ENCODE measurements at places on chromosomes 4 and X.

DNA sequence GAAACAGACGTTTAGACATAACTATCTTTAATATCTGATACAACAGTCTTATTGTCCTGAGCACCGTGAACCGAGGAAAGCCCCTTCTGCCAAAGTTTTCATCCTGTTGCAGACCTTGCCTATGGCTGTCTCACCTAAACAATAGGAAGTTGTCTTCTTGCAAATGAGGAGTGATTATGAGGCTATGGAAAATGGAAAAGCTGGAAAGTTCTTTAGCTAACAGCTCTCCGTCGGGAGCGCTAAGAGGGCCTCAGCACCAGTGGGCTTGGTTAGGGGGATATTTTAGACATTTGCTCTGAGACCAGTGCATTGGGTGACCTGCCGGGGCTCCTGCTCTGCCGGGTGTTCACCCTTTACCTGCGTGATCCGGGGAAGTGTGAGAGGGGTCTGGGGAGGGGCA, 28.4 kb downstream of the TMEM131L start:
- no peak for DNase-seq

DNA sequence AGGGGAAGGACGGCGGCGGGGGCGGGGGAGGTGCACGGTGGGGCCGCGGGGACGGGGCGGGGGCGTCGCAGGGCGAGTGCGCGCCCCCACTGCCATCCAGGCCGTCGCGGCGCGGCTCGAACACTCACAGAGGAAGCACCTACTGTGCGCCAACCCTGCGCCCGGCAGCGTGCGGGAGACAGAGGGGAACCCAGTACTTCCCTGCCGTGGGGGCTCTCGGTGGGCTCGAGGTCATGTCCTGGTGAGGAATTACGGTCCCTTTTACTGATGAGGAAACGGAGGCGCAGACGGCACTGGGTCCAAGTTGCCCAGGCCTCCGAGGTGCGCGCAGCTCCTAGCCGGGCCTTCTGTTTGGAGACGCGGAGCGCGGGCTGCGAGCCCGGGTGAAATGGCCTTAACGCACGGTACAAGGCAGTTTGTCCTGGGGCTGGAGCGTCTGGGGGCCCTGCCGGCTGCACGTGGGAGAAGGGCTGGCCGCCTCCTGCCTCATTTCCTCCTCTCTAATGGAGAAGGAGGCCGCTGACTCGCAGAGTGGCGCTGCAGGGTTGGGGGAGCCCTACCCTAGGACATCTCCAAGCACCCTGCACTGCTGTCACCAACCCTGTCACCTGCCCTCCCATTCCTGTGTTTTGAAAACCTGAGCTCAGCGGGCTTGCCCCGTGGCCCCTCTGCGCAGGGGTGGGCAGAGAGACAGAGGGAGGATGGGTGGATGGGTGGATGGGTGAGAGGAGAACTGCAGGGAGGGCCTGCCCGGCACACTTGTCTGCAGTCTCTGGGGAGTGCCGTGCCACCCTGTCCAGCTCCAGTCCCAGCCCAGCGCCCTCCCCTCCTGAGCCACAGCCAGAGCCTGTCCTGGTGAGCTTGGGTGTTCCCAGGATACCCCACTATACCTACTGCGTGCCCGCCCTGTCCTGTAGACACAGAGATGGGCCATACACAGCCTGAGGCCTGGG, 106.0 kb downstream of the ADRA2C start:
- no peak for DNase-seq

GRCh38 chr4:36872679-36873078, 371.9 kb upstream of the NWD2 start:
- no peak for DNase-seq

- no peak for DNase-seq
These were observed 250.5 kb upstream of the PRKX start for GRCh38 chrX:3963980-3964379.

DNA sequence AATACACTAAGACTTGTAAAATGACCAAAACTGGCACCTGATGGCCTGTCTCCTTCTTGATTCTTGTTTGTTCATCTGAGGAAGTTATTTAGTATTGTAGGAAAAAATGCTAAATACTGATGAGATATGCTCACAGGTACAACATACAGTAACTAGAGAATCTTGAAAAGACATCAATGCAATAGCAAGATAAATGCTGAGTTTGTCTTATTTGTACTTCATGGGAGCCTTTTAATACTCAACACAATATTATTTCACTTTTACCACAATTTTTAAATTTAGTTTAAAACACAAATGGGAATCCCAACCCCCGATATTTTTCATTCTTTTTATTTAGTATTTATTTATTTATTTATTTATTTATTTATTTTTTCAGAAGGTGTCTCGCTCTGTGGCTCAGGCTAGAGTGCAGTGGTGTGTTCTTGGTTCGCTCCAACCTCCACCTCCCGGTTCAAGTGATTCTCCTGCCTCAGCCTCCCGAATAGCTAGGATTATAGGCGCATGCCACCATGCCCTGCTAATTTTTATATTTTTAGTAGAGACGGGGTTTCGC, 12.1 kb downstream of the HHIP start:
- no peak for DNase-seq

GRCh38 chr4:73252001-73252400, 6.6 kb downstream of the ANKRD17 start:
- DNase-seq = no peak

- no peak for DNase-seq
These were observed 113.0 kb downstream of the DTHD1 start for GRCh38 chr4:36394352-36394903.

DNA sequence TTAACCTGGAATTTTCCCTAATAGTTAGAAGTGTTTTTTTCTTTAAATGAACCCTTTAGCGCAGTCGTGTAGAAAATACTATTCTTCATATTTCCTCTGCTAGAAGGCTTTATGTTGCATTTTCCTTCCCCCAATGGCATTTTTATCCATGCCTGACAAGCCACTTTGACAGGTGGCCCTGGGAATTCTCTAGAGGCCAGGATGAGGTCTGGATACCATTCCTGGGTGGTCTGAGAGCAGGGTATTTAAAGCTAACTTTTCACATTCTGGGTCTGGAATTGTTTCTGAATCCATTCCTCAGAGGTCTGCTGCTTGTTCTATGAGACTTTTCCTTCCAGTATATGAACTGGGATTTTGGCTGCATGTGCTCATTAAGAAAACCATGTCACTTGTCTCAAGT, 31.2 kb upstream of the PDGFRA start:
- DNase-seq = no peak

GRCh38 chr4:153271820-153272219, 67.6 kb downstream of the TRIM2 start:
- no peak for DNase-seq

GRCh38 chr4:20761382-20761781, 61.1 kb downstream of the PACRGL start:
- no peak for DNase-seq

DNA sequence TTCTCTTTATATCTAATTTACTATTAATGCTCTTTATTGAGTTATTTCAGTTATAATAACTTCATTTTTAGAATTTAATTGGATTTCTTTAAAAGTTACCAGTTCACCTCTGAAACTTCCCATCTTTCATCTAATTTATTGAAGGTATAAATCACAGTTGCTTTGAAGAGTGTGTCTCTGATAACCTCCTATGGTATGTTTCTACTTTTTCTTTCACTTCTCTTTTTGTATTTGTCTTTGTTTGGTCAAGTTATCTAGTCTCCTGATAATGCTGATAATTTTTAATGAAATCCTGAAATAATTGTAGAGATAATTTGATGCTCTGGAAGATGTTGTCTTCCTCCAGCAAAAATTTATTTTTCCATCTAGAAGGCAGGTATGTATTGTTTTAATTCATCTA, 141.6 kb upstream of the NPY2R start:
- no peak for DNase-seq

DNA sequence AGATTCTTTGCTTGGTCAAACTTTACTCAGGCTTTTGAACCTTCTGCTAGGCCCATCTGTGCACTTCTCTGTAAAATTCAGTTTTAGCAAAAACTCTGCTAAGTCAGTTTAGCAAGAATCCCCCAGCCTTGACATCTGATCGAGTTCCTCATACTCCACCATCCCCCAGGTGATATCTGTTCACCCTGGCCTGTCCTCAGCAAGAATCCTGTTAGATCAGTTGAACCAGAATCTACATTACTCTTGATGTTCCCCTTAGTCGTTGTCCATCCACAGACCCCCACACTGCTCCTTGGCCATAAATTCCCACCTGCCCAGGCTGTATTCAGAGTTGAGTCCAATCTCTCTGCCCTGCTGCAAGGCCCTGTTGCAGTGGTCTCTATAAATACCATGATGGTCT, 162.6 kb downstream of the ZNF674 start:
- DNase-seq = no peak

GRCh38 chr4:111952688-111953087, 192.6 kb upstream of the FAM241A start:
- DNase-seq = no peak

- DNase-seq = peak; percentile 93
These were observed 3.8 kb upstream of the RADX start for GRCh38 chrX:106608016-106608415.

DNA sequence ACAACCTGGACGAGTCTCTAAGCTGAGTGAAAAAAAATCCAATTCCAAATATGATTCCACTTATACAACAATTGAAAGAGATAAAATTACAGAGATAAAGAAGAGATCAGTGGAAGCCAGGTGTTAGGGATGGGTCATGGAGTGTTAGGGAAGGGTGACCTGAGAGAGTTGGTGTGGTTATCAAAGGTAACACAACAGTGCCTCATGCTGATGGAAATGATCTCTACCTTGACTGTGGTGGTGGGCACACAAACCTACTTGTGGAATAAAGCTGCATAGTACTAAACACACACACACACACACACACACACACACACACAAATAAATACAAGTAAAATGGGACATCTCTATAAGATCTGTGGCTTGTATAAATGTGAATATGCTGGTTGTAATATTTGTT, 26.0 kb downstream of the BEND2 start:
- no peak for DNase-seq

- no peak for DNase-seq
These were observed 321.3 kb downstream of the ADGRL3 start for GRCh38 chr4:61521451-61521850.

DNA sequence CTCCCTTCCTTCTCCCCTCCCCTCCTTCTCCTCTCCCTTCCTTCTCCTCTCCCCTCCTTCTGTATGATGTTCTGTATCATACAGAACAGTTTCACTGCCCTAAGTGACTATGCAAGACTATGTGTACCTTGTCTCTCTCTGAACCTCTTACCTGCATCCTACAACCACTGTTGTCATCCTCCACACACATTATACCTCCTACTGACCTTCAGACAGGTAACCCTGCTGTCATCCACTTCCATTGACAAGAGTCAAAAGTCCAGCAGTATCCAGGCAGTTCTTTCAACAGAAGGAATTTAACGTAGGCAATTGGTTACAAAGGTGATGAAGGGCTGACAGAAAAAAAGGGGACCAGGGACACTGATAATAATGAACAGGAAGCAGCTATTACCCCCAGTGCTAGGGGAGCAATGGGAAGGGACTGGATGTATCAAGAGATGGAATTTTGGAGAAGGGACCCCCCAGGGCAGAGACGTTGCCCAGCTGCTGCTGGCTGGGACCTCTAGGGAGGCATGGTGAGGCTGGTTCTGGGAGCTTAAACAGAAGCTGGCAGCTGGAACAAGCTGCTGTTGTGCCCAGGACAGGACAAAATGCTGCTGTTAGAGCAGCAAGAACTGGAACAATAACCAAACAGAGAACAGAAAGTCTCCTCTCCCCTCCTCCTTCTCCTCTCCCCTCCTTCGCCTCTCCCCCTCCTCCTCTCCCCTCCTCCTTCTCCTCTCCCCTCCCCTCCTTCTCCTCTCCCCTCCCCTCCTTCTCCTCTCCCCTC, 84.7 kb downstream of the DCTD start:
- DNase-seq = no peak

DNA sequence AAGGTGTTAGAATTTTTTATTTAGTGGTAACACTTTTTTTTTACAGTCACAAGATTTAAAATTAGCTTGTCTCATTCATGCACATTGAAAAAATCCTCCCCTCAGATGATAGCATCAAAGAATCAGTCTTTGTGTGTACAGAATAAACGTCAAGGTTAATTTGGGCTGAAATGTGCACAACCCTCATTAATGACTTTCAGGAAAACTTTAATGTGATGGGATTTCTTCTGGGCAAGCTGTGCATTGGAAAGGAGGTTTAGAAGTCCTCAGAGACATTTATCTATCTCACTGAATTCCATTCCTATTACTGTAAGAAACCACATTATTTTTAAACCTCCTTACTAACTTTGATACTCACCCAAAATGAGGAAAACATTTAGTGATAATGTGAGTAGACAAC, 88.2 kb upstream of the TECRL start:
- no peak for DNase-seq

GRCh38 chrX:17465201-17465600, 90.2 kb downstream of the NHS start:
- DNase-seq = no peak

GRCh38 chr4:82688091-82688795, 110.4 kb downstream of the SCD5 start:
- DNase-seq = no peak

- DNase-seq = no peak
These were observed 44.6 kb upstream of the LINC00632 start for GRCh38 chrX:140664939-140665338.

DNA sequence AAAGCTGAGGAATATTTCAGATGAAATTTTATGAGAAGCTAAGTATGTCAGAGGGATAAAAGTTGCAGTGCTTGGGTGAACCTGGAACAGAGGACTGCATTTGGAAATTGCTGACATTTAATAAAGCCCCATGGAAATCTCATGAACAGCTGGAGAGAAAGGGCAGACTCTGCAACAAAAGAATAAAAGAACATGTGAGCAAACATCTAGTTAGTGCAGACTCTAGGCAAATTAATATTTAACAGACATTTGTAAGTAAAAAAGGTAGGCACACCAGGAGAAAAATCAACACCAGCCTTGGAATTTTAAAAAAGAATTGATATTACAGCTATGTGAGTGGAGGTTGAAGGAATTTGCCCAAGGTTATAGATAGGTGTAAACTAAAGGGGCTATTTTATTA, 114.6 kb upstream of the PUDP start:
- DNase-seq = no peak

DNA sequence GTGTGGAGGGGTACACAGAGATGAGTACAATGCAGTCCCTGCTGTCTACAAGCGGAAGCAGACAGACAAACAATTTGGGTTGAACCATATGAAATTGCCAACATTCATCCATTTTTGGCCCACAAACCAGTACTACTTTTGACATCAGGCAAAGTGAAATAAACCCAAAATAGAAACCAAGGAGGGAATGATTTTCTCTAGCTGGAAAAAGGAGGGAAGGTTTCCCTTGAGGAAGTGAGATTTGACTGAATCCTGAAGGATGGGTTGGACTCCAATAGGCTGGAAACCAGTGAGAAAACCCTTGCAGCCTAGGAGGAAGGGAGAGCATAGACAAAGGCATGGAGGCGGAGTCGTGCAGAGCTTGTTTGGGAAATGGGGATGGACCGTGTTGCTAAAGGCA, 63.5 kb upstream of the PJA1 start:
- DNase-seq = no peak
